ENCODE measurements at places on chromosomes 7 and 10. TPM values are rescaled to one million over a fixed set of nuclear protein-coding genes. Genes with fewer than 3 reads are reported as not detected.

- peak; percentile 39 for DNase-seq
- no peak overlapping the region for H3K4me3 ChIP-seq
- no peak overlapping the region for H3K27ac ChIP-seq
- no peaks in the 10 kb centered on the region for H3K36me3 ChIP-seq
- no peaks in the 10 kb centered on the region for H3K27me3 ChIP-seq
- H3K4me1 ChIP-seq = no peaks in the 10 kb centered on the region
These were observed 333.9 kb downstream of the DNAJB6 start for GRCh38 chr7:157670490-157671357.

PTER gene
- total RNA-seq = 22.6 TPM

DNA sequence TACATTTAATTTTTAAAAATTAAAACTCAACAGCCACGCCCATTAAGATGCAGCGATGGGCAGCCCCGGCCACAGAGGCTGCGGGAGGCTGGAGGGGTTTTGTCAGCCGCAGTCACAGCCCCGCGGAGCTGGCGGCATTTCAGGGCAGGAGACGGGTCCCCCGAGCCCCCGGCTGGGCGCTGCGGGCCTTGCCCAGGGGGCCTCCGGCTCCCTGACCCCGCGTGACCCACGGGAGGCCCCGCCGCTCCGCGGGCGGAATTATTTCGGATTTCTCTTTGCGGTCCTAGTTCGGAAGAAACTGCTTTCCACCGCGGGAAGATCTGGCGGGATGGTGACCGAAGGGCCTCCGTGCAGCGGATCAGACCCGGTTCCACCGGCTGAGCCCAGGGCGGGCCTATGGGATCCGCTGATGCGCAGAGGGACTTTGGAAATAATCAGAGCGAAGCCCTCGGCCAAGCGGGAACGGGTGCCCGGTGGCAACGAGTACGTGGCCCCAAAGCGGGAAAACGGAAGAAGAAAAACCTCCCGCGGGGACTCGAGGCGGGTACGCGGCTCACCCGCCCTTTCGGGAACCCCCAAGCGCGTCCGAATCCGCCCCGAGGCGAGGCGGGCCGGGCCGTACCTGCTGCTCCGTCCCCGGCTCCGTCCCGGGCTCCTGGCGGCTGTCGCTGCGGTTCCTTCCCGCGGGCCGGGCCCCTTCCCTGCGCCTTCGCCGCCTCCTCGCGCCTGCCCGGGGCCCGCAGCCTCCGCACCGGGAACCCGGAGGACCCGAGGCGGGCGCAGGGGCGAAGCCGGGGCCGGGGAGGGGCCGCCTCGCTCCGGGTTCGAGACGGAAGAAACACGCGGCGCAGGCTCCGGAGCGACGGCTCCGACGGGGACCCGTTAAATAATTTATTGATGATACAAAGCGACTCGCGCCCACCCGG, 1.7 kb downstream of the NKX6-2 start:
- no peak for DNase-seq
- H3K4me3 ChIP-seq = no peak overlapping the region
- H3K4me1 ChIP-seq = no peaks in the 10 kb centered on the region
- no peaks in the 10 kb centered on the region for H3K36me3 ChIP-seq
- H3K27ac ChIP-seq = no peak overlapping the region
- peaks cover 55% of the 10 kb centered on the region for H3K27me3 ChIP-seq

GRCh38 chr10:110793886-110794285, 77.8 kb upstream of the PDCD4 start:
- H3K27me3 ChIP-seq = no peaks in the 10 kb centered on the region
- peak overlapping the region; percentile 31 for H3K27ac ChIP-seq
- no peak overlapping the region for H3K4me3 ChIP-seq
- peaks cover 3% of the 10 kb centered on the region for H3K4me1 ChIP-seq
- no peaks in the 10 kb centered on the region for H3K36me3 ChIP-seq

GRCh38 chr10:102010961-102011360, 45.0 kb downstream of the ARMH3 start:
- no peaks in the 10 kb centered on the region for H3K36me3 ChIP-seq
- H3K4me1 ChIP-seq = no peaks in the 10 kb centered on the region
- DNase-seq = no peak

Data from breast epithelium (tissue), 4 donors.